ENCODE measurements at places on chromosomes 7 and 10.
A peak's percentile ranks its signal among the peaks of the same experiment; 100 is the strongest.

- no peak for DNase-seq
Measured at GRCh38 chr7:8135417-8135816, 126.5 kb downstream of the ICA1 start.

DNA sequence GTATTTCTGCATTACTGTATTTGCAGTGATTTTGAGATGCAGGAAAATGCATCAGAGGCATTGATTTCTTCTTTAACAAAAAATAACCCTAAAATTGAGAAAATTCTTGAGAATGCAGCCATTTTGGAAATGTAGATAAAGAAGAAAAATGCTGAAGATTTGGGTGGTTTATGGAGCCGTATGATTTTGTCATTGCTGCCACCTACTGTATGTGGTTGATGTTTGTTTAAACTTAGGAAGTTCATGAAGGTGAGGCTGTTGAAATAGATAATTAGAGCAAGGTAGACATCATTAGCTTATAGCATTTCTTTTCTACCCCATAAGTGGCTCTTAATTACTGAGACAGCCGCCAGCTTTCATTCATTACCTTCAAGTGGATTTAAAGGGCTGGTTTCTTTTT lies 92.1 kb upstream of the SAMD8 start:
- DNase-seq, result no peak

DNA sequence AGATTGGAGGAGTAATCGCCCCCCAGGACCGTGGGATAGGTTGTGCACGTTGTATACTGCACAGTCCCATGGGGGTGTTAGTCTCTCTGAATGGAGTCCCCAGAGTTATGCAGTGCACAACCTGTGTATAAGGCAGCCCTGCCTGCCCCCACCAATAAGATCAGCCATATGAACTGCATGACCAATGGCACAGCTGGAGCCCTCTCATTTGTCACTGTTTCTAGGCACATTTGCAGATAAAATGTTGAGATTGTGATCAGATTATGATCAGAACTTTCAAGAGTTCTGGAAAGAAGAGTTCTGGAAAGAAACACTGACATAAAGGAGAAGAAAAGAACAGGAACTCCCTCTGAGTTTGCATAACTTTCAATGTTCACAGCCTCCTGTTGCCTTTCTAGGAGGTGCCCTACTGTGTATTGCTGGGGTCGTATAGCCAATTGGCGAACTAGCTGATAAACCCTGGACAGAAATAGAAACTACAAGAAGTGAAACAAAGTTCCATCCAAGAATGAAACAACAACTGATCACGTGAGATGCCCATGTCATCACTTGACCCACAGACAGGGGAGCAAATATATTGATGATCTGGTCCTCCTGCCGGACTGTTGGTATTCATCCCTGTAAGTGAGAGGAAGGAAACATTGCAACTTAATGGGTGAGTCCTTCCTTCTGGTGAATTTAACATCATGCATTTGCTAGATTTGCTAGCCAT lies 49.6 kb upstream of the TOMM7 start:
- no peak for DNase-seq

DNA sequence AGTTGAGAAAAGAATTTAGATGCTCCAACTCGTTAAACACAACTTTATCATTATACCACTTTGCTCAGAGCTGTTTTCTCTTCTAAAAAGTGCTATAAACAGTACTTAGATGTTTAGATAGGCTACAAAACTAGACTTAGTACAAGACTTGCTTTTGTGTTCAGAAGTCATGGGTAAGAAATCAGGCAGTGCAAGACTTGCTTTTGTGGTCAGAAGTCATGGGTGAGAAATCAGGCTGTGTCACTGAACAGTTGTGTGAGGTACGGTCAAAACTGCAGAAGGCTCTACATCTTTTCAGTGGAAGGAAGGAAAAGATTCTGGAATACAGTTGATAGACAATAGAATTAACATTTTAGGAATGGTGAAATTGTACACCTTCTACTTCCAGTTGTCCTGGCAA lies 239.7 kb downstream of the DNAJB9 start:
- no peak for DNase-seq

DNA sequence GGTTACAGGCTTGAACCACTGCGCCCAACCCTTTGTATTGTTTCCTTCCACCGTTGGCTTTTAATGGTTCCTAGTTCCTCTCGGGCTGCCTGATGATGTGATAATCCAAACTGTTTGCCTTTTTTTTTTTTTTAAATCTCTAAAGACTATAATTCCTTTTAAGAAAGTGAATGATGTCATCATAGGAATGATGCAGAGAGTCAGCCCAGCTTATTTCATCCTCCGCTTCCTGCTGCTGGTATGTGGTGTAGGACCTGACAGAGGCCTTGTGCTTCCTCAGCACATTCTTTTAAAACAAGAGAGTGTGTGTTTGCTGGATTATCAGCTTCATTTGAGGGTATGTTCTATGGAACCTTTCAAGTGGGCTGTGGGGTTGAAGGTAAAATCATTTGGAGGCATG lies 241.4 kb downstream of the LRMDA start:
- no peak for DNase-seq

DNA sequence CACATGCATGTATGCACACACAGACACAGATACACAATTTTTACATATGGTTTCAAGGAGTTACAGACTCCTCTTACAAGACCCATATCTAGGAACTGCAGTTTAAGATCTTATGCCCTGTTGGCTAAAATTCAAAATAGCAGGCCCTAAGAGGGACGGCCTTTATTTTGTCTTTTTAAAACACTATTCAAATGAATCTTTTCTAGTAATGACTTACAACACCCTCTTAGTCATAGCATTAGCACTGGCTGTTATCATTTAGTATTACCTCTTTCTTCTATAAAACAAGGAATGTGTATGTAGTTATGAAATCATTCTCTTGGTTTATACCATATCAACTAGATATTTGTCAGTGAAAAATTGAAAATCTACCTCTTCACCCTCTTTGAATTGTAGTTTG lies 15.3 kb downstream of the PAPSS2 start:
- no peak for DNase-seq

- DNase-seq, result no peak
Measured at GRCh38 chr10:608331-609261, 80.9 kb downstream of the DIP2C start.

GRCh38 chr10:91632671-91633550 lies at the start of gene PPP1R3C:
TSS of gene PPP1R3C (minus strand) at chr10:91633071. CDS start at chr10:91632969, 102 bp downstream.
- peak; percentile 19 for DNase-seq

- no peak for DNase-seq
Measured at GRCh38 chr10:97713339-97713825, at the start of gene MARVELD1. TSS of gene MARVELD1 (plus strand) at chr10:97713730. CDS start at chr10:97713877, 147 bp downstream.

- DNase-seq, result no peak
Measured at GRCh38 chr10:76509446-76509845, 1078.0 kb downstream of the LRMDA start.

- no peak for DNase-seq
Measured at GRCh38 chr7:83603649-83604048, 45.3 kb downstream of the SEMA3E start.

- no peak for DNase-seq
Measured at GRCh38 chr7:22348379-22348778, 8.6 kb downstream of the RAPGEF5 start.

GRCh38 chr7:102942181-102942866 lies 29.5 kb downstream of the LRRC17 start:
- no peak for DNase-seq

DNA sequence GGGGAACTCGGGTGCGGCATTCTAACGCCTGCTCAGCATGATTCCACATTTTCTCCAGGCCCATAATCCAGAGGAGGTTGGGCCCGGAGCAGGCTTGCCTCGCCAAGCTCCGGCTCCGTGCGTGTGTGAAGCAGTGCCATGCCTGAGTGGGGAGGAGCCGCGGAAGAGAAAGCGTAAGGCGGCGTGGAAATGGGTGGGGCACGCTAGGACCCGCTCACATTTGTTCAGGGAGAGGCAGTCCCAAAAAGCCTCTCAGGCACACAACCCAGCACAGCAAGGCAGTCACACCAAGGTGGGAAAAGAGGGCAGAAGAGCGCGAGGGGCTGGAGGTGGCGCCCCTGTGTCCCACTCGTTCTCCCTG lies 695 bp upstream of the VDAC2 start:
- no peak for DNase-seq

DNA sequence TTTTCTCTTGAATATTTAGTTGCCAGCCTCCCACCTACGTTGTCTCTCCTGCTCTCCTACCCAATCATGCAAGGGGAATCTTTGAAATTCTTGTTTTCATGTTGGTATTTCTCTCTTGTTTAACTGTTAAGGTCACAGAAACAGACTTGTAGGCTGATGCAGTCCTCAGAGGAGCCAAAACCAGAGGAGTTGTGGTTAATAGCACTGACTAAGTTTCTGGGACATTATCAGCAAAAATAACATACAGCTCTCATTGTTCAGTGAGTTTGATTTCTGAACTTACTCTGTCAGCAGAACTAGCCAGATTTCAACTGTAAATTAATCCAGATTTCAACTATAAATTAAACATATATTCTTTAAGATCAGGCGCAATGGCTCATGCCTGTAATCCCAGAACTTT lies 11.1 kb upstream of the CUL1 start:
- DNase-seq, result no peak

GRCh38 chr10:46057038-46057437 lies 11.0 kb upstream of the MSMB start:
- no peak for DNase-seq

- DNase-seq, result no peak
Measured at GRCh38 chr7:95493247-95493646, 7.5 kb downstream of the ASB4 start.

- DNase-seq, result no peak
Measured at GRCh38 chr10:22648547-22648961, 65.8 kb downstream of the PIP4K2A start.

GRCh38 chr10:36349445-36350078 lies 707.5 kb upstream of the FZD8 start:
- no peak for DNase-seq

DNA sequence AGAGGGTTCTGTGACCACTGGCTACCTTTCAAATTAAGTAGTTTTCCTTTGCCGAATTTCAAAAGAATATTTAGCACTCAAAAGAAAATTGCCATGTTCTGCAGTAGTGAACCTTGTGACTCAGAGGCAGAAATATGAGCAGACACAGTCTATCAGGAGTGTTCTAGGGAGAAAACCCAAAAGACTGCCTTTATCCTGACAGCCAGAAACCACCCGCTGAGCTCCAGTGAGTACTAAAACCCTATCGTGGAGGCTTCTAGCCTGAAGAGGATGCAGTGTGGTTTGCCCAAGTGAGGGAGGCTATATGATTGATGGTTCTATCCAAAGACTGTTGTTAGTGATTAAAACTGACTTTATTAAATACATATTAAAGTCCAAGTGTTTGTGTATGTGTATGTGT lies 21.9 kb downstream of the CHRM2 start:
- DNase-seq, result no peak

DNA sequence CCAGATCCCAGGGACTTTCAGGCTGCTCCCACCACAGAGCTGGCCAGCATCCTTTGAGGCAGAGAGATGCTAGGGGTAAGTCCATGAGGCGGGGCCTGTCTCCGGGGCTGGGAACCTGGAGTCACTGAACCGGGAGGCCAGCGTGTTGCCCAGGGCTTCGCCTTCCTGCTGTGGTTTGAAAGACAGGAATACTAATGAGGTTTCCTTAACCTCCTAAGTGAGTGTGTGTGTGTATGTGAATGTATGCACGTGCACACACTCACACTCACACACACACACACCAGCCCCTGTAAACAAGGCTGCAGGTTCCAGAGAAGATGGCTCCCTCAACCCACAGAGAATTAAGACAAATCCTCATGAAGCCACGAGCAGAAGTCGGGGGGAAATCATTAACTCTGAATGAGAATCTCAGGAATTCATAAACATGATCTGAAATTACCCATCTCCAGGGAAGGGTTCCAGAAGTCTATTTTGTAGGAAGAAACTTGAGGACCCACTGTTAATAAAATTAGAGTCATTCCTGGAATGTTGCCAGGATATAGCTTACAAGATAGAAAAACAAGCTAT lies 20.3 kb upstream of the PFKP start:
- DNase-seq, result no peak

DNA sequence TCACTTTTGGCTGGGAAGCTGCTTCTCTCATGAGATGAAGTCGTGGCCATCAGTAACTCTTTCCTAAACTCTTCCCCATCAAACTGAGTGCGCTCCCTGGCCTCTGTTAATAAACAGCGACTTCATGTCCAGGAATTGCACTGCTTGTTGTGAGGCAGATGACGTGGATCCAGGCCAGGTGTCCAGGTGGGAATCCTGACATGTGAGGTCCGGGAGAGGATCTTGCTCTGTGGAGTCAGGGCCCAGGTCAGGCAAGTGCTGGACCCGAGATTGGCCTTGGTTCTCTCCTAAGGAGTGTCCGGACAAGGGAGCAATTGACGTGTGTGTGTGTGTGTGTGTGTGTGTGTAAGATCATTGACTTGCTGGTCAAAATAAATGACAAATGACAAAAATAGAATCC lies 362.7 kb downstream of the GLRX3 start:
- no peak for DNase-seq

DNA sequence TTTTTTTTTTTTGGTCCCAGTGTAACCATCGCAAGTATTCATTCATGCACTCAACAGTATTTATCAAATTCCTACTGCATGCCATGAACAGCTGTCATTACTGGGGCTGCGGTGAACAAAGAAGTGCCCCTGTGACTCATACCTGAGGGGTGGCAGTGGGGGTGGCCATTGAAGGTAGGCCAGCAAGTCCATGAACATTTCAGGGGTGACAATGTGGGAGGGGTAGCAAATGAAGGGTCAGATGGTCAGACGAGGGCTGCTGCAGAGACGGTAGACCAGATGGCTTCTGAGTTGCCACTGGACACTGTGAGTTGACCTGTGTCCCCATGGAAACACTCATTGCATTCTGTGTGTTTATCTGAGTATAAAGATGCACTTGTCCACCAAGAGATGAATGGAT lies 92.5 kb upstream of the PITRM1 start:
- no peak for DNase-seq

- no peak for DNase-seq
Measured at GRCh38 chr7:105028004-105028403, 14.0 kb downstream of the KMT2E start.

DNA sequence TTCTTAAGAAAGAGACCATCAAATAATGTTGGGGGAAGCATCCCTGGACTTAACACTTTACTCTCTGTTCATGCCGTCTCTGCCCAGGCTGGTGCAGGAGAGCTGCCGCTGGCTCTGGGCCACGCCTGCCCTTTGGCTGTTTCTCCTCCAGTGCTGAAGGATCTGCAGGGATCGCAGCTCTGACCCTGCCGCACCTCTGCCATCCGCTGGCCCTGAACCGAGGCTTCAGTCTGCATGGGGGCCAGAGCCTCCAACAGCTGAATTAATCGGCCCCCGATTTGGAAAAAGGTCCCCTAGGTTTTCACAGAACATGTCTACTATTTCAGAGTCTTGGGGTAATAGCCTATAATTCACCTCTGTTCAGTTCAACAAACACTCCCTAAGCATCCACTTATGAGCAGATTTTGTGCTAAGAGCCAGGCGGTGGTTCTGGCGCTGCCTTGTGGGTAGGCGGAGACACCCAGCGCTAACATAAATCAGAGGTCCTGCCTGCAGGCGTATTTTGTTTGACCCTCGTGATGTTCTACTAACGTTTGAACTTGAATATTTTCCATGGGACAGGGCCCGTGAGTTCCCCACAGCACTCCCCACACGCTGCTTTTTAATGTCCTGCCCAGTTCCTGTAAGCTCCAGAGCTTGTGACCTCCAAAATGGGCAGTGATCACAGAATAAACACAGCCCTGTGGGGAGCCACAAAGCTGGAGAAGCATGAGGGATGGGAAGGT lies 99.0 kb downstream of the DYNC2I1 start:
- DNase-seq, result no peak
